DMS79 treated with DMSO at 0.1 percent for 48 hours (cell line): ENCODE measurements at places on chromosomes 1 and 21.
A peak's percentile ranks its signal among the peaks of the same experiment; 100 is the strongest.

DNA sequence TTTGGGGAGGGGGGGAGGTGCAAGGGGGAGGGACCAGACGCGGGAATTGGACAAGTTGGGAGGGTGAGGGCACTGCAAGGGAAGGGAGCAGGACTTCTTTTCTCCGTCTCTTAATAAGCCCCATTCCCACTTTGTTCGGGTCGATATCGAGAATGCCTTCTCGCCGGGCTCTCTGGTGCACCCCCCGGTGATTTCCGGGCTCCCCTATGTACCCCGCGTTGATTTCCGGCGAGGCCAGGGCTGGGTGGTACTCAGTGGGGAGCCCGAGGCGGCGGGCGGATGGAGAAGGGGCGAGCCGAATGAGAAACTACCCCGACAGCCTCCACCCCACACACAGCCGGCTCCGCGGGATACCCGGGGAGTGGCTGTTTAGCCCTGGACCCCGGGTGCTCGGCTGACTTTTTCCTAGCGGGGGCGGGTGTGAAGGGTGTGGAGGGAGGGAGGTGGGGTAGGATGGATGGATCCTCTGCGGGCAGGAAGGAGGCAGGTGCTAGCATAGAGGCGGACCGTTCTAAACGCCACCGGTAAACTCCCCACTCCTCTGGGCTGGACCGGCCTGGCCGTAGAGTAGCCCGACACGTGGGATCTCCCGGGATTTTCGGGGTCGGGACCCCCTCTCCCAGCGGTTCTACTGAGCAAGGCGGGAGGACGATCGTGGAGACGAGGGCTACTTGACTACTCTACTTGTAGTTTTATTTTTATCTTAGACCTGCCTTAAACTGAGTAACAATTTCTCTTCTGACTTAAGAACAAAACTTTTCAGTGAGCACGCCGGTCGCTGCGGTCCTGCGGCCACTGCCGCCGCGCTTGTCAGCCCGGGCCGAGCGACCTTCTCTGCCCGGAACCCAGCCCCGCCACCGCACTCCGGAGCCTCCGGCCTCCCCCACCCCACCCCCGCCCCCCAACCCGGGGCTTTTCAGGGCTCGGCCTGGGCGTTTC is 1.0 kb downstream of the RNF220 start:
- DNase-seq = no peak

GRCh38 chr1:115949156-115949555 is 27.2 kb upstream of the SLC22A15 start:
- DNase-seq = no peak

DNA sequence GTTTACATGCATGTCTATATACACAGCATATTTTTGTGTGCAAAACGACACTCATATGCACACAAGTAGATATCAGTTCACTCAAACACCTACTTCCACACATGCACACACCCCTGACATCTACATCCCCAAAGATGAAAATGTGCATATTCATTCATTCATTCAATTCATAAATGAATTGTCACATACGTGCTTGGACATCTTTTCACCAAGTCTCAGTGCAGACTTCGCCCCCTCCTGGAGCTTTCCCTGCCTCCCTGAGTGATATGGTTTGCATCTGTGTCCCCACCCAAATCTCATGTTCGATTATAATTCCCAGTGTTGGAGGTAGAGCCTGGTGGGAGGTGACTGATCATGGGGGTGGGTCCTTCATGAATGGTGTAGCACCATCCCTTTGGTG is 53.1 kb downstream of the CAMK2N1 start:
- no peak for DNase-seq

GRCh38 chr1:70790232-70790923 is 257.2 kb downstream of the PTGER3 start:
- no peak for DNase-seq

DNA sequence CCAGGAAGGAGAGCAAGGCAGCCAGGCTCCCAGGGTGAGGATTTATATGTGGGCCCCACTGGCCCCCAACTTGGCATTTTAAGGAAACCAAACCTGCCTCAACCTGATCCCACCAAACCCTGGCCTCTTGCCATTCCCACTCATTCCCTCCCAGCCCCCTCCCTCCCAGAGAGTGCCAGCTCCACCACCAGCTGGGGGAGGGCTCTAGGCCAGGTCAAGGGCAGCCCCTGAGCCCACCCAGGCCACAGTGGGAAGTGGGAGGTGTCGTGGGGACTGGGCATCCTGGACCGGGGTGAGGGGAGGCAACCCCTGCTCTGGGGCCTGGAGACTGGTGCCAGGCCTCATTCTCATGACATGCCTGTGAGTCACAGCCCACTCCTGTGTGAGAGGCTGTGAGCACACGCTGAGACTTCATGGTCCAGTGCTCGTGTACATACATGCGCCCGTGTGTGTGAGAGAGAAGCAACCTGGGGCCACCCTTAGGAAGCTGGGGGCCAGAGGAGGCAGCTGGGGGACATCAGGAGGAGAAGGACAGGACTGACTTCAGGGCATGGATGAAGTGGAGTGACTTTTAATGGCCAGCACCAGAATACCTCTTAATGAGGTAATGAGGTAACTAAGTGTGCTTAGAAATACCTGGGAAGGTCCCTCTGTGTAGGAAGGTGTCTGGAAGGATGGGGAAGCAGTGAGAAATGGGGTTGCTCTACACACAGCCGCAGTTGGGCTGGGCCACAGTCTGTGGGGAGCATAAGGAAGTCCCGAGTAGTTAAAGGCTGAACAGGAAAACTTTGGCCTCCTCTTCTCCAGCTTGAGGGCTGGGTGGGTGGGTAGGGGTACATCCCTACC is at the start of gene S100A2:
Gene S100A2, minus strand, starts transcription at position 316 of the 846 bp plus-strand sequence. CDS start 1,967 bp downstream, outside the sequence.
- peak; percentile 84 for DNase-seq

DNA sequence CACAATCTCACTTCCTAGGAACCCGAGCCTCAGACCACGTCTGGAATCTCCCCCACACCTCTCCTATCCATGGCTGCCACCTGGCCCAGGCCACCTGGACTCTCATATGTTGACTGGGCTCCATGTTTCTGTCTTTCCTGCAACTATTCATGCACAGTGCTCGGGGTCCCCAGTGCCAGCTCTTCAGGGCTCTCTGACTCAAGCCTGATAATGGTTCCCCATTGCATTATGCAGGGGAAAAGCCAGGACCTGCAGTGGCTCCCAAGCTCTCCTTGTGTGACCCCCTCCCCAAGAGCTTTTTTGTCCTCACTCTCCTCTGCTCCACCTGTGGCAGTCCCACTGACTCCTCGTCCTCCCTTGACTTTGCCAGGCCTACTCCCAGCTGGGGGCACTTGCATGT is 417.6 kb downstream of the NPHP4 start:
- no peak for DNase-seq

GRCh38 chr1:172143384-172144055 is 277.0 kb upstream of the C1orf105 start:
- no peak for DNase-seq

DNA sequence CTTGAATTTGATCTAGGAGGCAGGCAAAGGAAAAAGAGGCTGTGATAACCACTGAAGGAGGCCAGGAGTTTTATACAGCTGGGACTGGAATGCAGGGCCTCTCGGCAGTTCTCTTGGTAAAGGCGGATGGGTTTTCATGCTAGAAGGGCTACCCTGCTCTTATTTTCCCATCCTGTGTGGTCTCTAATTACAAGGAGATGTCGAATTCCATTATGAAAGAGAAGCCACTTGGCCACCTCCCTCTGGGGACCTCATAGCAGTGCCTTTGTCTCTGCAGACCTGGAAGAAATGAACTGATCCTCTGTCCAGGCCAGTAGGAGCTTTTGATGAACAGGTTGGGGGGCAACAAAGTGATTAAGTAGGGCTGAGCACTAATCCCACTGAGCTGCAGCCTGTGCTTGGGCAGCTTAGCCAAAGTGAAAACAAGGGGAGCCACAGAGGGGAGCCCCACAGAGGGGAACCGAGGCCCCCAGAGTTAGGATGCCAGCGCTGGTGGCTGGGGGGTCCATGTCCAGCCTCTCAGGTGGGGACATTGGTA is 42.2 kb upstream of the BCAR3 start:
- DNase-seq = no peak

- DNase-seq = peak; percentile 78
These were observed 1.5 kb upstream of the SYDE2 start for GRCh38 chr1:85202092-85202863.

DNA sequence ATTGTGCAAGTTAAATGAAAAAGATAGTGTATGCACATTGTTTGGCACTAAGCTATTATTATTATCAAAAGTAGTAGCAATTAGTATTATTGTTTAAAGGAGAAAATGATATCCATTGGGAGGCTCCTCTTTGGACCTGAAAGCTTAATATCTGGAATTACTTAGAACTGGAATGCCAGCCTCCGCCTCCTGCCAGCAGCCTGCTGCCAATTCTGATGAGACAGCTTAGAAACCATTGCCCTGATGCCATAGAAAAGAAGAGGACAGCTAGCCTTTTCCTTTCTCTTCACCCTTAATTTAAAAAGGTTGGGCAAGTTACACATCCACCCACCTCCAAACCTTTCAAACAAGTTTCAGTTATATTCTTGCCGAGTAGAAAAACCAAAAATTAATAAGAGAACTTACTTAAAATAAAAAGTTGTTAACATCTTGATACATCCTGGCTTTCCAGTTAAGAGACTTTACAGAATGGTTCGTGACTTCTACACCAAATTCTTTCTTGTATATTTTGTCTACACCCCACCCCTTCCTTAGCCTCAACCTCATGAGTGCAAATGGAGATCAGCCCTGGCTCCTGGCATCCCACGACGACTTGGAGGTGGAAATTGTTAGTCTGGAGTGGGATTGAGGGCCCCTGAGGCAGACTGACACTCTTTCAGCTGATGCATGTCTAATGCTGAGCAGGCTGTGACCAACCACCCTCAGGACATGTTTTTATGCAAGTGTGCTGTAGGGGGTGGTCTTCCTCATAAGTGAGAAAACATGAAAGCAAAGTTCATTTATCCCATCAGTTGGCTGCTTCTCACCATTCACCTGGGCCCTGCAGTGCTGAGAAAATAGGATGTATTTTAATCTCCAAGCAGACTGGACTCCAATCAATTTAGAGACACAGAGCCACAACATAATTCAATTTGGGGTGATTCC is 120.6 kb downstream of the KCNJ15 start:
- no peak for DNase-seq

- DNase-seq = no peak
These were observed 253.1 kb upstream of the IRF2BP2 start for GRCh38 chr1:234862944-234863515.

GRCh38 chr1:113002297-113002696 is 46.3 kb upstream of the SLC16A1 start:
- no peak for DNase-seq

- no peak for DNase-seq
These were observed 50.2 kb downstream of the DPYD start for GRCh38 chr1:97870589-97870988.

DNA sequence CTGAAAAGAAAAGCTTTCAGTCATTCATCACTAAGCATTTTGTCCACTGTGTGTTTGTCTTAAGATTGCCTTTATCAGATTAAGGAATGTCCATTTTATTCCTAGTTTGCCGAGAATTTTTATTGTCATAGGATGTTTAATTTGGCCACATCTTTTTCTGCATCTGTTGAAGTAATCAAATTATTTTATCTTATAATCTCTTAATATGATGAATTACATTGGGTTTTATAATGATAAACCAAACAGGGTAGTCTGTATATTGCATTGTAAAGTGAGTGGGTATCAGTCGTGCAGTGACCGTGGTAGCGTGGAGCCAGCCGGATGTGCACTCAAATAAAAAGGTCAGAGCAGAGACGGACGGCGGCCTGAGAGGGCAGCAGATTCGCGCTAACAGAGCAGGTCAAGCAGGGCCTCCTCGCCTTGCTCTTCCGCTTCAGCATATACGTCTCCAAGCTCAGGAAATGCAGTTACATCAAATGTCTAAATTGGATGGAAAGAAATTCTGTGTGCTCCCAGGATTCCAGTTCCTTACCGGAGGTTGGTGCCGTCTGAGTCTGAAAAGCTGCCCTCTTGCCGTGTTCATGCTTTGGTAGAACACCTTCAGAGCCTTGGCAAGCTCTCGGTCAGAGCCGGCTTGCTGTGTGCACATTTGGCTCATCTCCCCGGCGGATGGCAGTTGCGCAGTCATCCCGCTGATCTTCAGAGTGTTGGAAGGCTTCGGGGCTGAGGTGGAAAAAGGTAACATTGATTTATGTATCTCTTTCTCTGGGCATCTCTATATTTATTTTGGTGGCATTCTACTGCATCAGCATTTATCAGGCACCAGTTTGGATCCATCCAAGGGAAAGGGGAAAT is 51.5 kb downstream of the SCCPDH start:
- no peak for DNase-seq

GRCh38 chr1:94716965-94717364 is 103.2 kb upstream of the SLC44A3 start:
- no peak for DNase-seq
